Left ventricle myocardium inferior (tissue), 1 donor: ENCODE measurements at places on chromosomes 1 and 21. TPM values are rescaled to one million over a fixed set of nuclear protein-coding genes. Genes with fewer than 3 reads are reported as not detected.

DNA sequence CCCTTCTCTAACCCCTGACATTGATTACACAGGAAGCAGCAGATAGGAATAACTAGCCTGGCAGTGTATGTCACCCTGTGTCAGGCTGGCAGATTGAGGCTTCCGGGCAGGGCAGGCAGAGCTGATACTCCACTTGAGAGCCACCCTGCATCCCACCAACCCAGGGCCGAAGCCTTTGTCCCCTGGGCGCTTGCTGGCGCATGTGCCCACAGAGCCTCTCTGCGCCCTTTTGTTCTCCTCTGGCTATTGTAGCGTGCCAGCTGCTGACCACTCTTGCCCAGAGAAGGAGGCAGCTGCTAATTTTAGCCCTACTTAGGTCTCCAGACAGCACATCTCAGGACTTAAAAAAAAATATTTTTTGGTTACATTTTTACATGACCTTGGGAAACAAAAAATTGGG, 304.9 kb downstream of the HHAT start:
- DNase-seq = peak; percentile 23
- H3K36me3 ChIP-seq = no peaks in the 10 kb centered on the region
- no peaks in the 10 kb centered on the region for H3K27me3 ChIP-seq
- peak overlapping the region; percentile 63 for H3K27ac ChIP-seq
- H3K4me3 ChIP-seq = no peak overlapping the region

TRIM58 gene
- 0.16 TPM for total RNA-seq

CITED4 gene
- 24.4 TPM for total RNA-seq

CPLANE2 gene
- total RNA-seq = 9.7 TPM

IGSF3 gene
- total RNA-seq = 19.9 TPM
